ENCODE measurements at places on chromosomes 16 and 17.
A peak's percentile ranks its signal among the peaks of the same experiment; 100 is the strongest.

DNA sequence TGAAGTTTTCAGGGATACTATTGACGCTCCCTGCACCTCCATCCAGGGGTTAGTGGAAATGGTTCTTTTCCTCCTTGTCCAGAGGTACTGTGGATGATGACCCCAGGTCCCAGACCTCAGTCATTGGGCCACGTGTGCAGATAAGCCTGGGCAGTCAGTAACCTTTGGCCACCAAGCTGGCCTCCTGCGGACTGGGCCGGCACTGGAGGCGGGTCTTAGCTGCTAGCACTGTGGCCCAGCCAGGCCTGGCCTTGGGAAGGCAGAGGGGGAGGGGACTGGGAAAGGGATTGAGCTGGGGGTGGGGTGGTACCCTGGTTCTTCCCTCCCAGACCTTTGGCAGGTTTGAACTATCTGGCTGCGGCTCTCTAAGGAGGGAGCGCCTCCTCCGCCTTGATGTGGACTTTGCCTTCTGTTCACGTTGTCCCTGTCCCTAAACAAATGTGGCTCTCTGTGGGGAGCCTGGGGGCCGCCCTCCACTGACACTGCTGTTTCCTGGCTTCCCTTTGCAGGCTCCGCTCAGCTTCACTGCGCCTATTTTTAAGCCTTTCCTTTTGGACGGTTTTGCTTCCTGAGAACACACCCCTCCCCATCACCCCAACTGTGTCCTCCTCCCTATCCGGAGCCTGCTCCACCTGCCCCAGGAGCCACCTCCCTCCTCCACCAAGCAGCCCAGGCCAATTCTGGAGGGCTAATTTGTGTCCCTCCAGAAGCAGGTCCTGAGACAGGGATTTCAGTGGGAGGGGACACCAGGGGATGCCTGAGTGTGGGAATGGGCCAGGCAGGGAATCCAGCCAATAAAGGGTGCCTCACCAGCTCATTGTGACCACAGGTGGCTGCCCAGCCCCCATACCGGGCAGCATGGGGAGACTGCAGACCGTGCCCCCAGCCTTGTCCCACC, 251.9 kb downstream of the SEC14L1 start:
- DNase-seq: peak; percentile 45

DNA sequence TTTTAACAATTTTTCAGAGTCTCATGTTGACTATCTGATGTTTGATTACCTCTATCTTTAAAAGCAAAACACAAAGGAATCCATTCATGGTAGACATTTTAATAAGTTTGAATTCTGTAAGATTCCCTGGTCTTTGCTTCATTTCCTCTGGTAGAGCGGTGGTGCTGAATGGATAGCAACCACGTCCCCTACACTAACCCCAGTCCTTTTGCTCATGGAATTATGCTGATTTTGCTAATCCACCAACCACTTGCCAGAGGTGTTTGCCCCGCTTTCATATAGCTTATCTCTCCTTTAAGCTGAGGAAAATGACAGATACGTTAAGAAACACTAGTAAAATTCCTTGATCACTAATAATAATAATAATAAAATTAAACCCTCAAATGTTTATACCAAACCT, 9.5 kb downstream of the KCNJ16 start:
- no peak for DNase-seq

DNA sequence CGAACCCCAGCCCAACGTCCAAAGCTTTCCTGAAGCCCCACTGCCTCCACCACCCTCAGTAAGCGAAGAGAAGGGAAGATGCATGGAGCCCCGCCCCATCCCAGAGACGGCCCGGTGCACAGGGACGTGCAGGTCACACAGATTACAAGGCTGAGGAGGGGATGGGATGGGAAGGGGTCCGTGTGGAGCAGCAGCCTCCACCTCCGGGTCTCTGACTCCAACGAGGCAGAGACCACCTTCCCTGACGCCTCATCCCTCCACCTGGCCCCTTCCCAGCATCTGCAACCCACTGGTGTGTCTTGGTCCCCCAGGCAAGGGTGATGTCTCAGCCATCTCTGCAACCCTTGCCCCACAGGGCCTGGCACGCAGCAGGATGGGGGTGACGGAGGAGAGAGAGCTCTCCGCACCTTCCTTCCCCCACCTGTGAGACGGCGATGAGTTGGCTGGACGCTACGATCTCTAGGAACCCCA, 58.5 kb downstream of the TBC1D16 start:
- no peak for DNase-seq

DNA sequence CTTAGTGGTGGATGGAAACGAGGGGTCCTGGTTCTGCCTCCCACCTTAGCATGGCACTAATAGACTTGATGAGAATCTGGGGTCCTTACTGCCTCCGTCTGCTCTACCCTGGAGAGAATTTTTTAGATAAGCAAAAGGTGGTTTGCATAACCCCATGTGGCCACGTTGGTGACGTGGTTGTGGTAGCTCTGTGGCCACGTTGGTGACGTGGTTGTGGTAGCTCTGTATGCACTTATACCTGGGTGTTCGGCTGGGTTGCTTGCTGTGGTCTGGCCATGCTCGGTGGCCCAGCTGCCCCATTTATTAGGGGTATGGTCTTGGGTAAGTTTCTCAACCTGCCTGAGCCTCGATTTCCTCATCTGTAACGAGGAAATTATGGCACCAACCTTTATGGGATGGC, 13.0 kb downstream of the SPIRE2 start:
- no peak for DNase-seq

- DNase-seq: no peak
Measured at GRCh38 chr16:4940719-4941118, 3.8 kb upstream of the PPL start.

DNA sequence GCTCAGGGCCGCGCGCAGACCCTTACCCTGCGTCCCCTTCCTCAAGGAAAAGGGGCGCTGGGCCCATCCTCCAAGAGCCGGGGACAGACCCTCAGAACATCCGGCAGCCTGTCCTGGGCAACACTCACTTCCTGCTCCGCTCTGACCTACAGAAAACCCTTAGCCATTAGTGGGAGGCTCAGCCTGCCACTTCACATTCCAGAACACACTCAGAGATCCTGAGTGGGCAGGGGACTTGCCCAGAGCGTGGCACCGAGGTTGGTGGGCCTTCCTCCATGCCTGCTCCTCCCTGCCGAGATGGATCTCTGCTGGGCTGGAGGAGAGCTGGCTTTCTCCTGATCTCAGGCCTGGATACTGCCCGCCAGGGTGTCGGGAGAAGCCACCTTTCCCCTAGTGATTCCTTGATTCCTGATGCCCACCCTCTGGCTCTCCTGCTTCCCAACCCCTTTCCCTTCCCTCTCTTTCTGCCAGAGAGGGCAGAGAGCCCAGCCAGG, 1.5 kb downstream of the SCARF1 start:
- peak; percentile 6 for DNase-seq

- peak; percentile 54 for DNase-seq
Measured at GRCh38 chr16:67546761-67547422, 15.4 kb upstream of the CTCF start.

Data from AG10803 (cell line).